GM04504 (cell line): ENCODE measurements at places on chromosomes 12 and 14.

GRCh38 chr12:124766727-124767065, 97.0 kb downstream of the SCARB1 start:
- no peak for DNase-seq

GRCh38 chr14:95137804-95138167, 19.5 kb downstream of the DICER1 start:
- no peak for DNase-seq

DNA sequence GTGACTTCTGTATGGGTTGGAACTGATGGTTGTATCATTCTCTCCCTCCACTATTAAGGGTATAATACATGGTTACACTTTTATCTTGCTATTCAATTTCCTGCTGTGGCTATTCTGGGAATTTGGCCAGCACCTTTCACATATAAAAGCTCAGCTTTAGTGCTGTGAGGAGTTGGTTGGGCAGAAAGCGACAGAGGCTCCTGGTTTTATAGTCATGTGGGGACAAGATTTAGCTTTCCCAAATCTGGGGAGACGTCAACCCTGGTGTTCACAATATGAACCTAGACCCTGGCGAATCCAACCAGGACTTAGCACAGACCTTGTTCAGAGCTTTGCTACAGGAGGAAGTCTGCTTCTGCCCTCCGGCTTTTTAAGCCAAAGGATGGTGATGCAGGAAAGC, 36.5 kb downstream of the FOS start:
- DNase-seq = no peak

- no peak for DNase-seq
Observed at GRCh38 chr14:20429801-20430669, 5.9 kb downstream of the KLHL33 start.

GRCh38 chr14:68462683-68463082, 330.2 kb downstream of the ZFP36L1 start:
- no peak for DNase-seq

DNA sequence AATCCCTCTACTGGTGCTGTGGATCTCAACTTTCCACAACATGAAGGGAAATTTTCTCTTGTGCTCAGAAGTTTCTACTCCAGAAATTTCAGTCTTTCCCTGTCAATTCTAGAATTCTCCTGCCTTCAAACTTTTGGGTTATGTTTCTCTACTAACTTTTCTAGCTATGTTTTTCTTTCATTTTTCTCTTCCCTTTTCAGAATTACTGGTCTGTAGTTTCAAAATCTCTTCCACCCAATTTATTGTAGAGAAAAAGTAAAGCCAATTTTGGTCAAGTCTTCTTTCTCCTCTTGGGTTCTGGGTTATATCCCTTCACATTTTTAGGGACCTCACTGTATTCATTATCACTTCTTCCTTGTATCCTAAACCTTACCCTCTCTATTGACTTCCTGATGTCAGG, 18.9 kb downstream of the CNTN1 start:
- no peak for DNase-seq

GRCh38 chr12:68743356-68743755, 2.6 kb upstream of the SLC35E3 start:
- no peak for DNase-seq

DNA sequence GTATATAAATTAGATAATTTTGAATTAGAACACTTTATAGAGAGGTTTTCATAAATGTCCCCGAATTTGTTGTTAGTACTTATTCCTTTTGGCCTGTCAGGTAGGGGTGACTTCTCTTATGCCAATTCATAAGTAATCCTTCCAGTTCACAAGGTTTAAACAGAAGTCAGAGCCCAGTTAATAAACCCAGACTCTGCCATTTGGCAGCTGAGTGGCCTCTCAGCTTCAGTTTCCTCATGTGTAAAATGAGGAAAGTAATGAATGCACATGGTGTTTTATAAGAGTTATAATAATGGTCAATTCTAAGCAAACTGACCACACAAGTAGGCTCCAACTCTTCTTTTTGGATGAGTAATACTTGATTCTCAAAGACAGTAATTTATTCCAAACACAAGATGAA, 10.3 kb downstream of the MTERF2 start:
- DNase-seq = no peak

- DNase-seq = no peak
Observed at GRCh38 chr14:23128969-23129758, 10.1 kb upstream of the CEBPE start.
